NK-92 treated with Interleukin-12 subunit alpha and Interleukin-12 subunit beta, amount 100 ng/mL, for 24 hours (cell line): ENCODE measurements at places on chromosomes 11 and 22.

DNA sequence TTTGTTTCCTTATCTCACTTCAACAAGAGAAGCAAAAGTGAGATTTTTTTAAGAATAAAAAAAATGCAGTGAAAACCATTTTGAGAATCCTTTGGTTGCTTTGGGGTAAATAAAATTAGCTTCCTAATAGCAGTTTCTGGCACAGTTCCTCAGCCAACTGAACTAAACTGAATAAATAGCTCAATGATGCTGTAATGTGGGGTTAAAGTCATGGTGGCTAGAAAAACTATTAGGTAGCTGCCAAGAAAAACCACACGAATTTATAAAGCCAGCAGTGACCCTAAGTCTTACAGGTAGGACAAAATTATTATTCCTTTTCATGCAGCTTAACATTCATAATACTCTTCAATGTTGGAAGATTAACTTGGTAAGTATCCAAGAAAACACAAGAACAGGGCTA lies 142.4 kb downstream of the APIP start:
- DNase-seq: no peak

DNA sequence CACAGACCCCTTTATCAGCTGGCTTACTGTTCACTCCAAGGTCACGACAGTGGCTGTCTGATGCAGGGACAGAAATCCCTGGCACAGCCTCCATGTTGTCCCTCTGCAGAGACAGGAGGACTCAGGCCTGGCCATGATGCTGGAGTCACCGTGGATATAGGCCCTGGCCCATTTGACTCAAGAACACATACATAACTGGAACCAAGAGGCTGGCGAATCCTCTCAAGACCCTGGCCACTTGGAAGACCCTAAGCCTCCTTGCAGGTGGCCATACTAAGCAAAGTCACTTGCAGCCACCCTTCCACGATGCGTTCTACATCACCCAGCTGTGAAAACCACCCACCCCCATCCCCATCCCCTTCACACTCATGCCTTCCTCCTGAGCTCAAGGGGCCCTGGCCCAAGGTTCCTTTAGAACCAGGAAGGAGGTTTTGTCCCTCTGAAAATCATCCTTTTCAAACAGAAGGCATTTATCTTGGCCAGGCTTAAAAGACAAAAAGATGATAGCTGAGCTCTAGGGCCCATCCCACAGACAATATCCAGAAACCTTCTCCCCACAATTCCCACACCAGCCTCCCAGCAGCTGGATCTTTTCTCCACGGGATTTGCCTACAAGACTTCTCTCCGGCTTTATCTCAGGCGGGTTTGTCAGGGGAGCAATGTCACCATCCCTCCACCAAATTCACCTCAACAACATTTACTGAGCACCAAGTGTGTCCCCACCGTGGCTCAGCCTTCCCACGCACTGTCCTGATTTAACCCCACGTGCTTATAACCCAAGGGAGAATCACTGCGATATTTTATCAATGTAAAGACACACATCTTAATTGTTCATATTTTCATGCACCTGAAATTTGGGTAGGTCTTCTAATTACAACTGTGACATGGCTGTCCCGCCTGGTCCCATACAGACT lies 123.4 kb upstream of the SERPIND1 start:
- DNase-seq: no peak

GRCh38 chr11:109734566-109734965 lies 312.6 kb downstream of the C11orf87 start:
- no peak for DNase-seq

GRCh38 chr11:57402188-57403002 lies 11.9 kb upstream of the PRG2 start:
- no peak for DNase-seq

- no peak for DNase-seq
Measured at GRCh38 chr11:69828276-69828970, 9.2 kb upstream of the FGF3 start.

DNA sequence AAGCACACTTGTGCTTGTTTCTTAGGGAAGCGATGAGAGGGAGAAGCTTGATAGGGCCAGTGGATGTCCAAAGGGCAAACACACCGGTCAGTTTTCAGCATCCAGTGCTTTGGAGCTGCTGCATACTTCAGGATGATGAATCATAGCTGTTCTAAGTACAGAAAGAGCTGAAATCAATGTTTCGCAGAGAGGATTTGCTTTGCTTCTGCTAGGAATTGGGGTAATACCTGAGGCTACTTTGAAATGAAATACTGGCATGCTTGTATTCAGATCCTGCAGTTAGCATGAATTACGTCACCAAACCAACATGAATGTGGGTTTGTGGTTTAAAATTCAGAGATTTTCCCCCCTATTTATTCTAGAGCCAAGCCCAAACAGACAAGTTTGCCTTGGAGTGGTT lies 41.7 kb upstream of the SC5D start:
- DNase-seq: no peak

GRCh38 chr11:108984523-108984922 lies 319.7 kb downstream of the DDX10 start:
- no peak for DNase-seq

DNA sequence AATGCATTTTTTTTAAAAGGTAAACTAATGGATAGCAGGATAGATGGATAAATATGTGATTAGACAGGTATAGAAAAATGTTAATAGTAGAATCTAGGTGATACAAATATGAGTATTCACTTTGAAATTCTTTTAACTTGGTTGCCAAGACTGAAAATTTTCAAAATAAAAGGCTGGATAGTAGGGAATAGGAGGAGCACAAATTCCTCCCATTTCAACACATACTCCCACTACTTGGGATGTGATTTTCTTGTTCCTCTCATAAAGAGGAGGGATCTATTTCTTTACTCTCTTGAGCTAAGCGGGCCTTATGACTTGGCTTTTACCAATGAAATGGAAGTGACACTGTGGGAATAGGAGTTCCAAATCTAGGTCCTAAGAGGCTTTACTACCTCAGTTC lies 35.9 kb downstream of the PIK3C2A start:
- no peak for DNase-seq

- DNase-seq: no peak
Measured at GRCh38 chr11:35477901-35478300, 47.5 kb downstream of the PAMR1 start.

- no peak for DNase-seq
Measured at GRCh38 chr11:11163236-11163635, 189.8 kb downstream of the CSNK2A3 start.

DNA sequence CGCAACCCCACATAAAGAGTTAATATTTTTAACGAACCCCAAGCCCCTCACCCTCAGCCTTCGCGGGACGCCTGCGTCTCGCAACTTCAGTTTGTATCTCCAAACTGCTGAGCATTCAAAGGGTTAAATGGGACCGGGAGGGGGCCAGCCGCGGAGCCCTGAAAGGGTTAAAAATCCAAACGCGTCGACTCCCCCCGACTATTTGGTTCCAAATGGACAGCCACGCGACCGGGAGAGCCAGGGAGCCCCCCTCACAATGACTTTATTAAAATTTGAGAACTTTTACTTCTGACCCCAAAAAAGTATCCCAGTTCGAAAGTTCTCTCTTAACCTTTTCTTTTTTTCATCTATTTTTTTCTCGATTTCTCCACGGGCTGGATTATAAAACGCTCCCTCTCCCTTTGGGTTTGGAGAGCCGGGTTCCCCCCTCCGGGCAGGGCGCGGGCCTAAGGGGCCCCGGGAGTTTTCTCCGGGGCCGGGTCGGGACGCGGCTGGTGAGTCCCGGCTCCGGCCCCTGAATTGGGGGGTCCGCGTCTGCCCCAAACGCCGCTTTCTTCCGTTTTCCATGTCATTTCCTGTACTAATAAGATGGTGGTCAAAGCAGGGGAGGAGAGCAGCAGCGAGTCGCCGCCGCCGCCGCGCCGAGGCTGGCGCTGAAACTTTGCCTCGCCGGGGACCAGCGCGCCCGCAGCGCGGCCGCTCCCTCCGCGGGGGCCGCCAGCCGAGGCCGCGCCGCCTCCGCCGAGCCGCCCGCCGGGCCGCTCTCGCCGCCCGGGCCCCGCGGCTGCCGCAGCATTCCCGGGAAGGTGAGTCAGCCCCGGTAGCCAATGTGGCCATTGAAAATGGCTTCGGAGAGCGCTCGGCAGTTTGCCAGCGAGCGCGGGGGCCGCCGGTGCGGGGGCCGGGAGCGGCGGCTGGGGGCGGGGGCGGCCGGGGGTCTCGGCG lies at the start of gene PRDM11:
TSS of gene PRDM11 (plus strand) at position 568 of the 945 bp plus-strand sequence. CDS start 35,128 bp downstream, outside the sequence.
- peak; percentile 37 for DNase-seq

DNA sequence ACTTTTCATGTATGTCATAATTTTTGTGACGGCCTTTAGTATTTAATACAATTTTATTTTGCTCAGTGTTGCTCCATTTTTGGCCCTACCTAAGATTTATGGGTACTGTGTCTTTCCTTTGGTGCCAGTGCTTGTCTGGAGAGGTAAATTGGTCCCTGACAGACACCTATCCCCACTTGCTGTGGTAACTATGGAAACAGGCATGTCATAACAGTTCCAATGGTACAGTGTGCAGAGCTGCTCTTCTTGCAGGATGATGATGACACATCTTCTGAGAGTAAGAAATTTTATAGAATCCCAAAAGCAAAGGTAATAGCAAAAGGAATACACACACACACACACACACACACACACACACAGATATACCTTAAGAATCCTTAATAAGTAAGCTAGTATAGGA lies 118.5 kb downstream of the ELP4 start:
- no peak for DNase-seq

DNA sequence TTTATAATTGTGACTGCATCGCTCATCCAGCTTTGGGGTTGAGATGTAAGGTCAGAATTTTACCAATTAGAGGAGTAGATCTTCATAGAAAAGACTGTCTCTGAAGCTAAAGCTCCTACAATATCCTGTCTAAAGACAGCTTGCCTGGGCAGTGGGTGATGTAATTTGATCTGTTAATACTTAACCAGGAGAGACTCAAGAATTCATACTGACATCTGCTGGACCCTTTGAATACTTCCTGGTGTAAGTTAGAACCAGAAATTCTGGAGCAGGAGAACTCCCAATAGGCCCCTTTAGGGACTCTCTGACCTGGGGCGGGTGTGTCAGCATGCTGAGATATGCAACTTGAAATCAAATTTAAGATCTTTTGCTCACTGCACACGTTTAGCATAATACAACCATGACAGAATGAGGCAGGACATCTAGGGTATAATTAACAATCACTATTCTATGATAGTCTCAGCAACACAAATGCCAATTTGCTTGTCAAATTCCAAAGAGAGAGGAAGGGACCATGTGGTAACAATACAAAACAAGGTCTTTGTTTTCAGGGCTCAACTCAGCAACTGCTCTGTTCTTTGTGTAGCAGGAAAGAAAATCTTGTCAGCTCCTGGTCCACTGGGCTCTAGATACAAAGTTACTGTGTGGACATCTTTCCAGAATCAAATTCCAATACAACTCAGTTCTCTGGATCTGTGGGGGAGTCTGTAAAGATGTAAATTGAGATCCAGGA lies 143.9 kb downstream of the INSC start:
- DNase-seq: no peak

GRCh38 chr11:1564535-1565172 lies 7.4 kb downstream of the DUSP8 start:
- DNase-seq: no peak

- DNase-seq: no peak
Measured at GRCh38 chr11:5738431-5738830, 2.2 kb downstream of the OR56B1 start.

- no peak for DNase-seq
Measured at GRCh38 chr11:11432621-11433319, 79.7 kb upstream of the CSNK2A3 start.

- DNase-seq: no peak
Measured at GRCh38 chr11:4090258-4090657, 4.3 kb upstream of the RRM1 start.

DNA sequence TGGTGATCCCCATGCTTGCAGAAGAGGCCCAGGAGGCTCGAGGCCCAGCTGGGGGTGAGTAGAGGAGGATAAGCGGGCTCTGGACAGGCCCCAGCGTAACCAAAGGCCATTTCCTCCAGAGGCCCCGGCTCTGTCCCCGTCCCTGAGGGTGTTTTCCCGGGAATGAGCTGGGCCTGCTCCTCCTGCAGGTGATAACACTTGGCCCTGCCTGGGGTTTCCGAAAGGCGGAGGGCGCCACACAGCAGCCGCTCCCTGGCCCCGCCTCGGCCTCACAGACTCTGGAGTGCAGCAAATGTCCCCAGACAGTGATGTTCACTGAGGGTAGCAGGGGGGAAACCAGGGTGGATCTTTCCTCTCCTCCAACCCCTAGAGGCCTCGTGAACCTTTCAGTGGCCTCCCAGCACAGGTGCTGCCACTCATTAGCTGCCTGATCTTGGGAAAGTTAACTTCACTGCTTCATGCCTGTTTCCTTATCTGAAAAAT lies 10.5 kb upstream of the MGAT3 start:
- DNase-seq: no peak

DNA sequence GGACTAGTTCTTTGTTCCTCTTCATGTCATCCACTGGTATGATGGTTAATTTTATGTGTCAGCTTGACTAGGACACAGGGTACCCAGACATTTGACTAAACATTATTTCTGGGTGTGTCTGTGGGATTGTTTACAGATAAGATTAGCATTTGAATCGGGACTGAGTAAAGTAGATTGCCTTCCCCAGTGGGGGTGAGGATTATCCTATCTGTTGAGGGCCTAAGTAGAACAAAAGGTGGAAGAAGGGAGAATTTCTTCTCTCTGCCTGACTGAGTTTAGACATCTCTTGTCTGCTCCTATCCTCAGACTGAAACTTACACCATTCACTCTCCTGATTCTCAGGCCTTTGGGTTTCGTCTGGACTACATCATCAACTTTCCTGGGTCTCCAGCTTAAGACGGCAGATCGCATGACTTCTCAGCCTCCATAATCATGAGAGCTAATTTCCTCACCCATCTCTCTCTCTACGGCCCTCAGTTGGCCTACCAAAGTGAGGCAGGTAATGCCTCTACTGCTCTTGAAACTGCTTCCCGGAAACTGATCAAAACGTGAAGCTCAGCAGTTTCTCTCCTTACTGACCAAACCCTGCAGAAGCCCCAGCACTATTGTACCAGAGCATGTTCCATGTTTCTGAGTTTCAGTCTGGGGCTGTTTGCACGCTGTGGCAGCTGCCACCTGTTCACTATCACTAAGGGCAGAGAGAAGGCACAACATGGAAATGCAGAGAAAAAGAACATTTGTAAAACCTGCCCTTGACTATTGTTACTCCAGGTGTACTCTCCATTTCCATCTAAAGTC lies 95.4 kb downstream of the NXPE2 start:
- DNase-seq: no peak

DNA sequence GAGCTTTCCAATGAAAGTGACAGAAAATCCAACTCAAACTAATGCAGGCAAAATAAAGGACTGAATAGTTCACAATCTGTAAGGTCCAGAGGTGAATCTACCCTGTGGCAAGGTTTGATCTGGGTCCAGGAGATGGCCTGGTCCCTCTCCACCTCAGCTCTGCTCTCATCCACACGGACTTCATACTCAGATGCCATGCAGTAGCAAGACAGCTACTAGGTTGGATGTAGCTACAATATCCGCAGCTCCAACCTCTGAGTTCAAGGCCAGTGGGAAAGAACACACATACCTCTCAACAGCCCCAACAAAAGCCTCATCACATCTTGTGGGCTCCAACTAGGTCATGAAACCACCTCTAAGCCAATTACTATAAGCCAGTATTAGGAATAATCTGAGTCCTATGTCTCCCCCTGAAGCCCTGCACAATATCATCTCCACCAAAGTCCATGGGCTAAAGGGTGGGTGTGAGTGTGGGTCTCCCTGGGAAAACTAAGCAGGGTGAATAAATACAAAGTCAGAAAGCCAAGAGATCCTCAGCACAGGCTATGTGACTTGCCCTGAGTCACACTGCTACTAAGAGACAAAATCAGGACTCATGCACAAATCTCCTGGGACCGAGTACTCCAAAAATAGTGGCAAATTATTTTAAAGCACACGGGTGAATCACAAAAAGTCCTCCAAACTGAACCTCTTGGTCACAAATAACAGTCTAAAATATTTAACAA lies 78.8 kb downstream of the LARGE1 start:
- no peak for DNase-seq

- DNase-seq: no peak
Measured at GRCh38 chr22:46078241-46079092, 71.9 kb upstream of the PPARA start.
